GM23338 (cell line): ENCODE measurements at places on chromosomes 5 and 9.

- no peak for DNase-seq
- H3K4me3 ChIP-seq, result no peak overlapping the region
- H3K27me3 ChIP-seq, result no peaks in the 10 kb centered on the region
- H3K4me1 ChIP-seq, result peaks cover 10% of the 10 kb centered on the region
Observed at GRCh38 chr5:144126707-144127106, 43.8 kb downstream of the YIPF5 start.

GRCh38 chr5:165809914-165810313, 2304.5 kb downstream of the MAT2B start:
- H3K27ac ChIP-seq, result no peak overlapping the region
- H3K27me3 ChIP-seq, result no peaks in the 10 kb centered on the region
- no peak for DNase-seq
- no peaks in the 10 kb centered on the region for H3K4me1 ChIP-seq
- H3K4me3 ChIP-seq, result no peak overlapping the region

GRCh38 chr5:115179394-115180164, 9.9 kb upstream of the TRIM36 start:
- DNase-seq, result peak; percentile 56
- H3K4me3 ChIP-seq, result peak overlapping the region; percentile 64
- peaks cover 6% of the 10 kb centered on the region for H3K4me1 ChIP-seq
- H3K27ac ChIP-seq, result no peak overlapping the region

DNA sequence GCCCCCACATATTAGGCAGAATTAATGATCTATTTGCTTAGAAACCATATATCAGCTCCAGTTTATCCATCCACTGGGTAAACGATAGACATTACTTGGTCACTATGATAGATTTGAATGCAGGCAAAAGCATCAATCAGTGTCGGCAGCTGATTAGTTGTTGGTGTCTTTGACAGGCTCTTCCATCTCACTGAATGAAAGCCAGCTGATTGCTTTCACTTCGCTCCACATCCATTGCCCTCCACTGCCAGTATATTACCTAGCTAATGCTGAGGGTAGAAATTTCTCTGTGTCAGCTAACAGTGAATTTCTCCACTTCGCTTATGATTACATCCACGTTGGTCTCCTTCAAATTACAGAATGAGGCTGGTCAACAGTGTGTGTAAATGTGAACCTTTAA, 821.3 kb upstream of the TYRP1 start:
- H3K27me3 ChIP-seq, result no peaks in the 10 kb centered on the region
- no peak for DNase-seq
- H3K27ac ChIP-seq, result no peak overlapping the region
- H3K4me1 ChIP-seq, result peaks cover 19% of the 10 kb centered on the region
- H3K4me3 ChIP-seq, result no peak overlapping the region

DNA sequence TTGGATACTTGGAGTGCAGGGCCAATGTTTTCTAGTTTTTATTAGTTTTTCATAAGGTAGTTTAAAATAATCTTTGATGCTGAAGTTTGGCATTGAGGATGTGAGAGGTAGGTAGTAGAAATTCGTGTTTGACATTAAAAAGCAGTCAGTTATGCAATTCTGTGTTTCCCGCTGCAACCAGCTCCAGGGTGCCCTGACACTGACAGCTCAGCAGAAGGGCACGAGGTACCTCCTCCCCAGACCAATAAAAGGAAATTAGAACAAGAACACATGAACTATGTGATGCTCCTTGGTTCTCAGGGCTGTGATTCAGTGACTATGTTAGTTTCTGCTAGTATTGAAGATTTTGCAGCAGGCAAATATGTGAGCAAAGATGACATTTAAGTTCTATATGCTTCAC, 40.2 kb downstream of the NSUN2 start:
- no peak for DNase-seq
- H3K4me3 ChIP-seq, result no peak overlapping the region
- no peaks in the 10 kb centered on the region for H3K36me3 ChIP-seq
- no peak overlapping the region for H3K27ac ChIP-seq
- H3K27me3 ChIP-seq, result no peaks in the 10 kb centered on the region

DNA sequence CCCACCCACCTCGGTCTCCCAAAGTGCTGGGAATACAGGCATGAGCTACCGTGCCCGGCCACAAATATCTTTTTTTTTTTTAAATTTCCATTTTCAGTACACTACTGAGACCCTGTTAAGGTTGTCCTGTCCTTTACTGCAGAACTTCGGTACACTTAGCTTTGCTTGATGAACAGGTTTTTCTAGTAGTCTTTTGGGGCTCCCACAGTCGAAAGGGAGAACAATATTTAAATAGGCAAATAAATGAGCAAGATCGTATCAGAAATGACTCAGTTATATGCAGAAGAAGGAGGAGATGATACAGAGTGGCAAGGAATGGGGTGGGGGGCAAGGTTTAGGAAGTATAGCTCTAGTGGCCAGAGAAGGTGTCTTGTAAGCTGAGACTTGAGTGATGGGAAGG, 52.7 kb downstream of the MSX2 start:
- no peak for DNase-seq
- H3K36me3 ChIP-seq, result no peaks in the 10 kb centered on the region
- H3K27ac ChIP-seq, result no peak overlapping the region
- H3K4me3 ChIP-seq, result no peak overlapping the region
- no peaks in the 10 kb centered on the region for H3K27me3 ChIP-seq

- H3K4me1 ChIP-seq, result no peaks in the 10 kb centered on the region
- no peak overlapping the region for H3K4me3 ChIP-seq
- no peak for DNase-seq
- no peak overlapping the region for H3K27ac ChIP-seq
- H3K36me3 ChIP-seq, result no peaks in the 10 kb centered on the region
Observed at GRCh38 chr5:101163088-101163487, 260.0 kb upstream of the ST8SIA4 start.

DNA sequence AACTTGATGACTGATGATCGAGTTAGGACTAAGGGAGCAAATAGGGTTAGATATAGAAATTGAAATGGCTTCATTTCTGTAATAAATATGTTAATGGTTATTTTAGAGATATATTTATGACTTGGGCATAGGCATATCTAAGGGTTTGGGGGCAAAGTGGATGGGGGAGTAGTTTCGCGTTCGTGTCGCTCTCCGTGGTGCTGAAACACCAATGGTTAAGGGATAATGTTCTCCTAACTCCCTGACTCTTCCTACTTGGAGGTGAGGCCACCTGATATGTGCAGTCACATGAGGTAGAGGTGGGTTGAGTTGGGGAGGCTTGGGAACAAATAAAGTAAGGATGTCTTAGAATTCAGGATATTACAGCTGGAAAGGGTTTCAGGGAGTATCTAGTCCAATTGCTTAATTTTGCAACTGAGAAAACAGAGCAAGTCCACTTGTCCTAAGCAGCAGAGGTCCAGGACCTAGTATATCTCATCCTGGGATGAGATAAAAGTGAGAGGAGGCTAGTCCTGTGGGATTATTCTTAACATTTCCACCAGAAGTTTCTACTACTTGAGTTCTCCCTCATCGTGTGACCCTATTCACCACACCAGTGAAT, 44.0 kb upstream of the MAP1B start:
- peaks cover 35% of the 10 kb centered on the region for H3K4me1 ChIP-seq
- no peaks in the 10 kb centered on the region for H3K36me3 ChIP-seq
- no peak overlapping the region for H3K4me3 ChIP-seq
- peak; percentile 79 for DNase-seq

- no peaks in the 10 kb centered on the region for H3K27me3 ChIP-seq
- H3K36me3 ChIP-seq, result no peaks in the 10 kb centered on the region
- no peak overlapping the region for H3K27ac ChIP-seq
- no peaks in the 10 kb centered on the region for H3K4me1 ChIP-seq
- DNase-seq, result no peak
- no peak overlapping the region for H3K4me3 ChIP-seq
Observed at GRCh38 chr9:33633636-33634035, 109.6 kb downstream of the ANKRD18B start.

DNA sequence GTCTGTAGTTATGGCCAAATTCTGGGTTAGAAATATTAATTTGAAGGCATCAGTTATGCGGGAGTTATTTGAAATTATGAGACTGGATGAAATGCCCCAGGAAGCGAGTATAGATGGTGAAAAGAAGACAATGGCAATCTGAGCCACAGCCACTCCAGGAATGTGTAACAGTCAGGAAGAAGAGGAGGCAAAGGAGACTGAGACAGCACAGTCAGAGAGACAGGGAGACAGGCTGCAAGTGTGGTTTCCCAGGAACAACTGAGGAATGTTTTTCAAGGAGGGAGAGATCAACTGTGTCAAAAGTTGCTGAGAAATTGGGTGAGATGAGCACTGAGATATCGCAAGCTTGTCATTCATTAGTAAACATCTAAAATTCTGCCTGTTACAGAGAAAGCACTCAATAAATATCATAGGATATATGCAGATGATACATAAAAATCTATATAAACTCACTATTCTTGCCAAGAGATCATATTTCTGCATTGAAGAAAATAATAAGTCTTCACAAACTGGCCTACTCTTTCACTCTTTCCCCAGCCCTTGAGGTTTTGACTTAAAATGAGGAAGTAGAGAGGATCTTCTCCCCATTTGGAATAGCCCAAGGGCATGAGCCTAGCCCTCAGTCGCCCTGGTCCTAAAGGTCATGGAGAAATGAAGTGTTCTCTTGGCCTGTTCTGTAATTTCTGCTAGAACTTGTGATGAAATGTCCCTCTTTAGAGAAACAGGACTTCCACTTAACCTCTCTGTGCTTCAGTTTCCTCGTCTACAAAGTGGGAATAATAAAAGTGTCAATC, 48.5 kb upstream of the RLN1 start:
- H3K4me1 ChIP-seq, result no peaks in the 10 kb centered on the region
- H3K36me3 ChIP-seq, result no peaks in the 10 kb centered on the region
- no peak overlapping the region for H3K4me3 ChIP-seq

- DNase-seq, result no peak
- no peak overlapping the region for H3K4me3 ChIP-seq
Observed at GRCh38 chr5:92215116-92215515, 832.0 kb upstream of the ARRDC3 start.

DNA sequence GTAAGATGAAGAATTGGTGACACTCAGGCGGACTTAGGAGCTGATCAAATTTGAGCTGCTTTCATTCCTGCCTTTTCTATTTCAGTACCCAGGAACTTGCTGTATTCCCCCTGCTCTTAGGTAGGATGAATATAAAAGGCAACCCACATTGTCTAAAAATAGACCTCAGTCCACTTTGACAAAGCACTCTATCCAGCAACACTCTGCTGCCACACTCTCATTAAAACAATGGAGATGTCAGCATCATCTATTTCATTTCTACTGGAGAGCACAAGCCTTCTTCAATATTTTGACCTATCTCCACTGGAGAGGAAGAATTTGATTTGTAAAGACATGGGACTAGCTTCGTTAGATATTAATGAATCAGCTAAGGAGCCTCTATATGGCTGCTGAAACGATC, 468.4 kb downstream of the PTPRD start:
- H3K4me1 ChIP-seq, result no peaks in the 10 kb centered on the region
- no peaks in the 10 kb centered on the region for H3K36me3 ChIP-seq
- H3K4me3 ChIP-seq, result no peak overlapping the region
- DNase-seq, result no peak
- no peaks in the 10 kb centered on the region for H3K27me3 ChIP-seq

GRCh38 chr5:74895906-74896305, 29.7 kb upstream of the FAM169A start:
- no peak for DNase-seq
- H3K4me3 ChIP-seq, result no peak overlapping the region

DNA sequence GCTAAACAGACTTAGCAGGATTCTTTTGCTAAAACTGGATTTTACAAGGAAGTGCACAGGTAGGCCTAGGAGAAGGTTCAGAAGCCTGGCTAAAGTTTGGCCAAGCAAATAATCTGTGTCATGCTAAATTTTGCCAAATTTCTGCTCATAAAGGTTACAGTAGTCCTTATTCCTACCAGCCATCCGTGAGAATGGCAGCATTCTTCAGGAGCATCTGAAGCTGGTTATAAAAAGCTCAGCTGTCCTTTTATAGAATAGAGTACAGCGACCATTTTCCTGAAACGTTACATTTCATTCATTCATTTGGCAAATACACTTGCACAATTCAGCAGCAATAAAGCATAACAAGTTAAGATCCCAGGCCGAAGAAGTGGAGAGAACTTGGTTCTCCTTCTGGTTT, 6.9 kb downstream of the GSN start:
- no peak overlapping the region for H3K4me3 ChIP-seq
- H3K36me3 ChIP-seq, result no peaks in the 10 kb centered on the region
- no peak overlapping the region for H3K27ac ChIP-seq
- peaks cover 23% of the 10 kb centered on the region for H3K4me1 ChIP-seq
- DNase-seq, result no peak
- H3K27me3 ChIP-seq, result peaks cover 12% of the 10 kb centered on the region

- H3K36me3 ChIP-seq, result no peaks in the 10 kb centered on the region
- peaks cover 33% of the 10 kb centered on the region for H3K27me3 ChIP-seq
- peaks cover 14% of the 10 kb centered on the region for H3K4me1 ChIP-seq
- no peak overlapping the region for H3K27ac ChIP-seq
- H3K4me3 ChIP-seq, result peak overlapping the region; percentile 85
Observed at GRCh38 chr9:35616681-35617459, 1.3 kb downstream of the CD72 start.

GRCh38 chr5:83509540-83509939, 38.0 kb downstream of the VCAN start:
- peaks cover 25% of the 10 kb centered on the region; the same call in 1 of the 2 replicates for H3K36me3 ChIP-seq
- H3K27ac ChIP-seq, result no peak overlapping the region
- H3K4me3 ChIP-seq, result no peak overlapping the region
- no peak for DNase-seq
- H3K27me3 ChIP-seq, result no peaks in the 10 kb centered on the region
- H3K4me1 ChIP-seq, result no peaks in the 10 kb centered on the region

GRCh38 chr9:91532325-91532724, 108.7 kb upstream of the NFIL3 start:
- no peak overlapping the region for H3K27ac ChIP-seq
- H3K36me3 ChIP-seq, result no peaks in the 10 kb centered on the region
- DNase-seq, result no peak
- H3K4me1 ChIP-seq, result peaks cover 6% of the 10 kb centered on the region; the same call in 1 of the 2 replicates
- no peak overlapping the region for H3K4me3 ChIP-seq

DNA sequence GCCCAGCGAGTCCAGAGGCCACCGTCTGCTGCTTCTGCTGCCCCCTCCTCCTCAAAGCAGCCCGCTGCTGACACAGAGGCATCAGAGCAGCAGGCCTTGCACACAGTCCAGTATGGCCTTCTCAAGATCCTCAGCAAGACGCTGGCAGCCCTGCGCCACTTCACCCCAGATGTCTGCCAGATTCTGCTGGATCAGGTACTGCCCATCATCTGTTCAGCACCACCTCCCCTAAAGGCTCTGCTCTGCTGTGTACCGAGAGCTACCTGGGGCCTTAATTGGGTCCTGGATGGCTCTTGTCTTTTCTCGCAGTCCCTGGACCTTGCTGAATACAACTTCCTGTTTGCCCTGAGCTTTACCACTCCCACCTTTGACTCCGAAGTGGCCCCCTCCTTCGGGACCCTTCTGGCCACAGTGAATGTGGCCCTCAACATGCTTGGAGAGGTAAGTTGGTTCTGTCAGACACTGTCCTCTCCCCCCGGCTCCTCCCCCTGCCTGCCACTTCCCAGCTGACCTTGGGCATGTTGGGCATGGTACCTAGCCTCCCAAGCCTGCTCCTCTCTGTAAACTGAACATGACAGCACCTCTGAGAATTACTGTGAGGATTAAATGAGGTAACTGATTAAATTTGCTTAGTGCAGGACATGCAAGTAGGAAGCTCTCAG, 22.7 kb downstream of the SH3GLB2 start:
- H3K4me1 ChIP-seq, result no peaks in the 10 kb centered on the region
- H3K4me3 ChIP-seq, result no peak overlapping the region
- no peak for DNase-seq
- peak overlapping the region; percentile 72; the same call in 1 of the 2 replicates for H3K27ac ChIP-seq
- H3K36me3 ChIP-seq, result peaks cover 15% of the 10 kb centered on the region; the same call in 1 of the 2 replicates

GRCh38 chr5:31192442-31192841, 1.0 kb upstream of the CDH6 start:
- no peak for DNase-seq
- no peak overlapping the region for H3K27ac ChIP-seq
- peaks cover 23% of the 10 kb centered on the region for H3K4me1 ChIP-seq
